Activated T-cell treated with anti-CD3 and anti-CD28 coated beads, Interleukin-2, amount 50 U/mL, for 24 hours (primary cell): ENCODE measurements at places on chromosomes 13 and 19.
A peak's percentile ranks its signal among the peaks of the same experiment; 100 is the strongest.

DNA sequence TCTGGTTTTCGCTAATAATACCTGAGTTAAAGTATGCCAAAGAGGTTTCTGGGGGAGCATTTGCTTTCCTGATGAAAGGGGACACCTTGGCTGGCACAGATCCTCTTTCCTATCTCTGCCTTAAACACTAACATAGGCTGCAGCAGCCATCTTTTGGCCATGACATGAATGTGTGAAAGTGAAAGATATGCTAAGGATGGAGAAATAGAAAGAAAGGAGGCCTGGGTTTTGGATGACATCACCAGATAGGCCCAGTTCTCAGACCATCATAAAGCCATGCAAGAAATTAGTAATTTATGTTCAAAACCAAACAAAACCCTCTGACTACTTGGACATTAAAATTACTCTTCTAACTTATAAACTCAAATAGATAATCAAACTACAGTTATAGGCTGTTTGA, 279.7 kb downstream of the COG6 start:
- no peak for DNase-seq

GRCh38 chr19:46546194-46546896, 50.7 kb upstream of the PNMA8B start:
- no peak for DNase-seq

DNA sequence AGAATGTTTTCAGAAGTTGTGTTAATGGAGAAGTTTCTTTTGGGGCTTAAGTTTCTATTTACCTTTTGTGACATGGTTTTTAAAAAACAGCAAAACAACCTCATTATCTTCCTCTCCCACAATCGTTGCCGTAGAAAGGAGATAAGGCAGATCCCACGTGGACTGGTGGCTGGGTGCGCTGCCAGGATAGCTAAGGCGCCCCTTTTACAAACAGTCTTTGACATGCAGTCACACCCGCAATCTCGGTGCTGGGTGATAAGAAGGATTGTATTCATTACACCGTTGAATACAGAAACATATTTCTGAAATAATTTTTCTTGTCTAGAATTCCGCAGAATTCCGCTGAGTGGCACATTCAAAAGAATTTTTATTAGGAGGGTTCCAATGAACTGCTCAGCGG, 271.1 kb downstream of the UQCRFS1 start:
- no peak for DNase-seq

- no peak for DNase-seq
These were observed 34.4 kb downstream of the KLF2 start for GRCh38 chr19:16359074-16359473.

- DNase-seq: no peak
These were observed 2.2 kb upstream of the USPL1 start for GRCh38 chr13:30615481-30615865.

DNA sequence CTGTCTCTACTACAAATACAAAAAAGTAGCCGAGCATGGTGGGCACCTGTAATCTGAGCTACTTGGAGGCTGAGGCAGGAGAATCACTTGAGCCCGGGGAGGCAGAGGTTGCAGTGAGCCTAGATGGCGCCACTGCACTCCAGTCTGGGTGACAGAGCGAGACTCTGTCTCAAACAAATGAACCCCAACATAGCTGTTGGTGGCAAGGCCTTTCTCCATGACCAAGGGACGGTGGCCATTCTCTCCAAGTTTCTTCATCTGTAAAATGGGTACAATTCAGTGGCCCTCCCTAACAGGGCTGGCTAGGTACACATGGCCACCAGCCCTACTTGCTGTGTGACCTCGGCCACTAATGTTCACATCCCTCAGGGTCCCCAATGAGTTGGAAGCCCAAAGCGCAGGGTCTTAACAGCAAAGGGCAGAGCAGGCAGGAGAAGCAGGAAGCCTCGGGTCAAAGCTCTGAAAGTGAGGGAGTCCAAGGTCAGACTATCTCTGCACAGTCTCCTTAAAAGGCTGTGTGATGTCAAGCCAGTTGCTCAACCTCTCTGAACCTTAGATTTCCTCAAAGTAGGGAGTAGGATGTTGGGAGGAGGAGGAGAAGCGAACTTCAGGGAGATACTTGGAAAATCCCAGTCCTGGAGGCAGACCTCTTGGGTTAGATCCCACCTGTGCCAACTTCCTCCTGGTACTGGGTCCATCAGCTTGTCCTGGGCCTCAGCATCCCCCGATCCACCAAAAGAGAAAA, 2.7 kb downstream of the JUND start:
- DNase-seq: peak; percentile 64

GRCh38 chr13:98827449-98827848, 75.0 kb upstream of the SLC15A1 start:
- no peak for DNase-seq

GRCh38 chr19:16031872-16032200, 44.5 kb upstream of the TPM4 start:
- DNase-seq: no peak

GRCh38 chr13:46176756-46177155, 5.2 kb downstream of the LCP1 start:
- DNase-seq: no peak

DNA sequence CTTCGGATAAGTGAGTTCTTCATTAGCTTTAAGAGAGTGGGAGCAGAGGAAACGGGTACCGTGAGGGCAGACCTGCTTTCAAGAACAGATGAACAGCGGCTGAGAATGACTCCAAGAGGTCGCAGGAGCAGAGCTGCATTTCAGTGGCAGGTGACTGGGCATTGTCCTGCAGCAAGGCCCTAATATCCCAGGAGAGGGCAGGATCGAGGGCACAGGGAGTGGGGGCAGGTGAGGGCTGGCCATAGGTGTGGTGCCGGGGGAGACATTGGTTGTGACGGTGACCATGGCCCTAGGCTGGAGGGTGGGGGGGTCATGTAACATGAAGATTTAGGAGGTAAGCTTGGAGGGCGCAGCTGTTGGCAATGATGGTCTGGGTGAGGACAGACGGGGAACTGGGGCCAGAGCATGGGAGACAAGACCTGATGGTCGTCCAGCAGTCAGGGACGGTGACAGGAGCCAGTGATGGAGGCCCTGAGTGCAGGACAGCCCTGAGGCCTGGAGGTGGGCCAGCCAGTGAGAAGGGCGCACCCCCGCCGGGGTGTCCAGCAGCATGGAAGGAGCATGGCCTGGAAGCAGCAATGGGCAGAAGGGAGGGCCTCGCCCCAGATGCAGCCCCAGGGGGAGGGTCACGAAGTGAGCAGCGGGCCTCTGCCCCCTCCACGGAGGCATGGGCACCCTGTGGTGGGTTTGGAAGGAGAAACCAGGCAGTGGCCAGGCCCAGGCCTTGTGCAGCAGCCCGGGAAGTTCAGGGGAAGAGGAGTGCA, 29.2 kb upstream of the LAMP1 start:
- DNase-seq: no peak

DNA sequence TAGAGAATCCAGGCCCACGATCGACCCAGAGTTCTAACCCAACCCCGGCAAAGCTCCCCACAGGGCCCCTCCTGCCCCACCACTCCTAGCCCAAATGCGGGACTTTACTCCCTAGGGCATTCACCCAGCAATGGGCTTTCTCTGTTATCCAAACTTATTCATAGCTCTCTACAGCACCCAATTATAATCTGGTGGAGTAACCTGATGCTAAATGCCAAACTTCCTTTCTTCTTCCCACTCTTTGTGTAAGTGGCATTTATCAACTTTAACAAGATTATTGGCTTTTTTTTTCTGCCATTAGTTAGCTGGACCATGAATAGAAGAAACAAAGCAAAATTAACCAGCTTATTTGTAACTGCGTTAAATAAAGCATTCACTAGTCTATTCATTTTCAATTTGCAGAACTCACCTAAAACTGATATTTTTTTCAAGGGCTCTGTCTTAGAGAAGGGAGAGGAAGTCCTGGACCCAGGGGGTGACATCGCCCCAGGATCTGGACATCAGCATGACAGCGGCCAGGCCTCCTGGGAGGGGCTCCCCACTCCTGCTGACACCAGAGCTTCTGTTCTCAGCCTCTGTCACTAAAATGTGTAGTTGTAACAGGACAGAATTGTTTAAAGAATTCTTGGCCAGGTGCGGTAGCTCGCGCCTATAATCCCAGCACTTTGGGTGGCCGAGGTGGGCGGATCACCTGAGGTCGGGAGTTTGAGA, 1.5 kb downstream of the FAM124A start:
- DNase-seq: no peak

GRCh38 chr19:28933039-28933438, 279.9 kb downstream of the UQCRFS1 start:
- DNase-seq: no peak

GRCh38 chr13:100954430-100955305, 280.1 kb upstream of the TMTC4 start:
- DNase-seq: no peak

GRCh38 chr13:44565881-44566280, 10.2 kb downstream of the TSC22D1 start:
- DNase-seq: no peak

DNA sequence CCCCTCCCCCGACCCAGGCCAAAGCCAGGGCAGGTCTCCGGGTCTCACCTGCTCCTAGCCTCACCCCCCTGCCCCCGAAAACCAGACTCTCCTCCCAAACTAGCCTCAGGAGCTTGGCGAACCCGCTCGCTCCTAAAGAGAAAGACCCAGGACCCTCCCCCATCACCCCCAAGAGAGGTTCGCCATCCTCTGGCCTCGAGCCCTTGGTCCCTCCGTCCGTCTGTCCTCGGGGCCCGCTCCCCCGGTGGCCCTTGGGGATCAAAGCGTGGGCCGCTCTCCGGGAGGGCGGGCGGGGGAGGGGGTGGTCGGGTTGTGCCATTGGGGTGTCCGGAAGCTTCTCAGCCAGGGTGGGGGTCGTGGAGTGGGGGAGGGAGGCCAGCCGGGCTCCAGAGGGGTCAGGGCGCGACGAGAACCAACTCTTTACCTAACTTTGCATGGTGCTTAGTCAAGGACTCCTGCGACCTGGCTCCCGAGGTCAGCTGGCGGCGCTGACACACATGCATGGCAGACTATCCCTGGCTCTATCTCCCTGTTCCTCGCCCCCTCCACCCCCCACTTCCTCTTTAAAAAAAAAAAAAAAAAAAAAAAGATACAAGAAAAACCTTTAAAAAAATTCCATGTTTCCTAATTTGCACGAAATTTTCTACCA, 15.6 kb downstream of the SMIM24 start:
- DNase-seq: no peak

DNA sequence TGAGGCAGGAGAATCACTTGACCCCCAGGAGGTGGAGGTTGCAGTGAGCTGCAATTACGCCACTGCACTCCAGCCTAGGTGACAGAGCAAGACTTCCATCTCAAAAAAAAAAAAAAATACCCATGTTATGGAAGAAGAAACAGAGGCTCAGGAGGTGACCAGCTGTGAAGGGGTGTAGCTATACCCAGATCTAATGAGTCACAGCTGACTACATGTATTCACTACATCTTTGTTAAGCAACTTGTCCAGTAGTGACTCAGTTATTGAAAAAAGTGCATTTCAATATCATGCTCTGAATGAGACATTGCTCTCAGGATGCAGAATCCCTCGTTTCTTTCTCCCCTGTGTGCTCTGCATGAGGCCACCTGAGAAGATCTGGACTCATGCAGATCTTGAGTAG, 16.1 kb upstream of the SPART start:
- no peak for DNase-seq

DNA sequence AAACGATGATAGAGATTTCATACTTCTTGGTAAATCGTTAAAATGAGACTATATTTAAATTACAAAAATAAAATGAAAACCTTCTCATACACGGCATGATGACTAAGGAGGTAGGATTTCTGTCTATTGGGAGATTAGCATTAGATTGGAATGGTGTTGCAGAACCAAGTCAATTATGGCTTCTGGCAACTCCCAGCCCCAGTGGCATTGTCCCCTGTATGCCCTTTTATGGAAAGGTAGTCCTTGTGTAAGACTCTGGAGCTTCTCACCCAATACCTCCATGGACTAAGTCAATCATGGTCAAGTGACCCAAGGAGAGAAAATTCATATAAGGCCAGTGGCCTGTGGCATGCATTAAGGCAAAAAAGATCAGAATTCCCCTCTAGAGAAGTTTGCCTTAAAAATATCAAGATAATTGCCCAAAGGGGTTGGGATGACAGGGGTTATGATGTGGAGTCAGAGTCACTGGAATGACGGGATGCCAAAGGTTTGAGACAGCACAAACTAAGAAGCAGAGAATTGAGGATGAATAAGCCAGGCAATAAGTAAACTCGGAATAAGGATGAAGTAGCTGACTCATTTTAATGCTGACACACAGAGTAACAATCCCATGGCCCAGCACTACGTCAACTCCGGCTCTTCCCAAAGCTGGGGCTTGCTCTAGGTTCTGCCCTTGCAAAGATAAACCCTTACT, 57.8 kb upstream of the POSTN start:
- no peak for DNase-seq

DNA sequence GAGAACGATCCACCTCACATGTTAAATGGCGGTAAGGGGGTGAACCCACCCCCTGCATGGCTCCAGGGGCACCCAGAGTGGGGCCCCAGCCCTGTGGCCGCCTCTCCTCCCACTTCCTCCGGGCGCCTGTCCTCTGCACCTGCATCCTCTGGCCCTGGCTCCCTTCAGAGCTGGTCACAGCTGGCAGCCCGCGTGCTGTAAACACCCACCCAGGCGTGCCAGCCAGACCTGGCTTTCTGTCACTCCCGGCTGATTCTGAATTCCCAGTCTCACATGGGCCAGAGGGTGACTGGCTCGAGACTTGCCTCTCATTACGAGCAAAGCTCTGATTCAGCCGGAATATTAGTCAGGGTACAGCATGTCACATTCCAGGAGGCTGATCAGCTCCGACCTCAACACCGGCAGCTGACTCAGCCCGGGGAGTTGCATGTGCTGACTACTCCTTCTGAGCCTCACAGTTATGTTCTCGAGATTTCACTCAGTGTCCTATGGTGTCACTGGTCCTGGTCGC, 75.1 kb downstream of the GNG7 start:
- peak; percentile 66 for DNase-seq

- DNase-seq: no peak
These were observed 149.8 kb downstream of the URI1 start for GRCh38 chr19:30091856-30092255.

DNA sequence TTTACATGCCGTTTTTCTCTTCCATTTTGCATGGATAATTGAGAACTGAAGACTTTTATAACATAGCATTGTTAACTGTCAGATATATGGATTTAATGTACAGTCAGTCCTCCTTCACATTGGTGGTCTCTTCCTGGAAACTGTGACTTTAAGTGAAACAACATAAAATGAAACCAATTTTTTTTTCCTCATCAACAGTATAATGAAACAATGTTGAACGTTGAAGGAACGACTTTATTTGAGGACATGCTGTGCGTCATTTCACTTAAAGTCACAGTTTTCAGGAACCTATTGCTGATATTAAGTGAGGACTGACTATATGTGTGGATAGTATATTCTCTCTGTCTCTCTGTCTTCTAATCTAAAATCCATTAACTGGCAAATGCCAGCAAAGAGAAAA, 54.8 kb downstream of the COG3 start:
- DNase-seq: no peak

DNA sequence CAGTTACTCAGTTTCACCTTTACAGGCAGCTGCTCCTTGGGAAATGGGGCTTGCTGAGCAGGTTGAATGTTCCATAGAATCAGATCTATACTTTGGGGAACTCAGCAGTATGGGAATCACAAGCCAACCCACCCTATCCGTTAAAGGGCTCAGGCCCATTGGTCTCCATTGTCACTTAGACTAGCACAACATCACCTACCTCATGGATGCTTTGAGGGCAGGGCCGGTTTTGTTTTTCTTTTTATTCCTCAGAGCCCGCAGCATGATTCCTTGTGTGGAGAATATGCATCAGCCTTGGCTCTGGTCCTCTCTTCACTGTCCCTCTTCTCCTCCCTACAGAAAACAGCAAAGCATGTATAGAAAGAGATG, 48.0 kb downstream of the LRCH1 start:
- no peak for DNase-seq
